AML-193 (cell line): ENCODE measurements at places on chromosomes 6 and 20.
A peak's percentile ranks its signal among the peaks of the same experiment; 100 is the strongest.

DNA sequence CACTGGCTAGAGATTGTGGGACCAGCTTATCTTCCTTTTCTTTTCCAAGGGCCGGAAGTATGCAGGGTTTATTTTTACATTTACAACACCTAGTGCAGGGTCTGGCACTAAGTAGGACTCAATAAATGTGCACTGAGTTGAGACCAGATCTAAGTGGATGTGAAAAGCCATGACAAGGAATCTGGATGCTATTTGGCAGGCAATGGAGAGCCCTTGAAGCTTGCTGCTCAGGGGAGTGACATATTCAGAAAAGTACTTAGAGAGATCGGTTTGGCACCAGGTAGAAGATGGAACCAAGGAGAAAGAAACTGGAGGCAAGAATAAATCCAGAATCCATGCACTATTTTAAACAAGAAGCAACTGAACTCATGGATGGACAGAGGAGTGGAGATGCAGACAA lies 815.8 kb downstream of the MAFB start:
- DNase-seq: no peak

DNA sequence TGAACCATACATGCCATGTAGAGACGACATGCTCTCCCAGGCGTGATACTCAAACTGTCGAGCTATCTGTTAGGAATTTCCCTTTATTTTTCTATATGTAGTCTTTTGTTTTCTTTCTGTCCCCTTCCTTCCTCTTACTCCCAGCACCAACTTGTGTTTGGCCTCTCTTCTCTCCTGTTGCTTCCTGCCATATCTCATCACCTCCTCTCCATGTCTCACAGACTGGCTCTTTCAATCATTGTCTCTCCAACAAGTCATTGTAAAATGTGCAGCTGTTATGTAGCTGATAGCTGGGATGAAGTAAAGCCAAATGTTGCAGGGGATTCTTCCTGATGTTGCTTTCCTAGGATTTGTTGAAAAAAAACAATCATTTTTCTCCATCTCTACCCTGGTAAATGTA lies 234.5 kb downstream of the TMEM242 start:
- no peak for DNase-seq

GRCh38 chr6:48765352-48765961 lies 654.5 kb upstream of the PTCHD4 start:
- peak; percentile 20 for DNase-seq

DNA sequence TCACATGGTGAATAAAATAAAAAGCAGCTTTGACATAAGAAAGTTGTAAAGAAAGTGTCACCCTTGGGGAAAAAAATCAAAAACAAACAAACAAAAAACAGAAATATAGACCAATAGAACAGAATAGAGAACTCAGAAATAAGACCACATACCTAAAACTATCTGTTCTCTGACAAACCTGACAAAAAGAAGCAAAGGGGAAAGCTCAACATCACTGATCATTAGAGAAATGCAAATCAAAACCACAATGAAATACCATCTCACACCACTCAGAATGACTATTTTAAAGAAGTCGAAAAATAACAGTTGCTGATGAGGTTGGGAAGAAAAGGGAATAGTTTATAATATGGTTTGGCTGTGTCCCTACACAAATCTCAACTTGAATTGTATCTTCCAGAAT lies 159.1 kb downstream of the TINAG start:
- no peak for DNase-seq

DNA sequence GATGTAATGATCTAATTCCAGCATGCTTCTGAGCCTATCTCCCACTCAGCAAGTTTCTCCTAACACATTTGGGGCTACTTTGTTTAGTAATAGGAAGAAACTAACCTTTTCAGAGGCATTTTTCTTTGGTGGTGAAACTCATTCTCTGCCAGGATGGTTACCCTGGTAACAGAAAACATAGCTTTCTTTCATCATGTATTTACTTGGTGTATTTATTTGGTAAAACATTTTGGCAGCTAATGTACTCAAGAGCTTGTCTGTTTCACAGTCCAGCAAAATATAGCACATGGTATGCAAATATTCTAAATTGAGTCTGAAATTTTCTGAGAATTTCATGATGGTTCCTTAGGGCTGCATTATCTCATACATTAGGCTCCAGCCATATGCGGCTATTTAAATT lies 100.0 kb downstream of the SLC35B3 start:
- no peak for DNase-seq

DNA sequence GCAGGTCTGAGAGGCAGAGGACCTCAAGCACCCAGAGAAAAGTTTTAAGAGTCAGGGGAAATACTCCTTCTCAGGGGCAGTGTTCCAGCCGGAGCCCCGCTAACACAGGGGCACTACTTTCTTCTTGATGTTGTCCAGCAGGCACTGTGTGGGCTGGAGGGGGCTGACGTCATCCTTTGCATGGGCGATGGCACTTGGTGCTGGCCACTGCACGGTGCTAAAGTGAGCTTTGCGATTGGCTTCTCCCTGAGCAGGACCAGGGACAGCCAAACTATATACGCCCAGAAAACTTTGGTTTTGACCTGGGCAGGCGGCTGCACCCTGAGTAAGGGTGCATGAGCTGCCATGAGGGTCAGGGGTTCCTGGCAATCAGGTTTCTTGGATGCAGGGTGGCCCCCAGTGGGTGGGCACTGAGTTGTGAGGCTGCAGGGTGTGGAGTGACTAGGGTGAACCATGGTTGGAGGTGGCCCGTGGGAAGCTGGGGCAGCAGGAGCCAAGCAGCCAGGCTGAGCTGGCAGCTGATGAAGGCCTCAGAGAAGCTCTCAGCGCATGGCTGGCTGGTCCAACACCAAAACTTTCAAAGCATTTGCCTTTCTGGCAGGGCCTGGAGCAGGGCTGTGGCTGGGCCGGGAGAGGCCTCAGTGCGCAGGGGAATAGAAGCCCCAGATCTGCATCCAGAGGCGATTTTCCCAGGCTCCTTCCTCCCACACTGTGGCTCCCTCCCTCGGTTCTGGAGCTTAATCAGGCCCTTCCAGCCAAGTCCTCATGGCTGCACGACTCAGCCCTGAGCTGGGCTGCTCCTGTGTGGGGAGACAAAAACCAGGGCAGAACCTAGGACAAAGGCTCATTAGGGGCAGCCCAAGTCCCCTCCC lies 18.3 kb downstream of the MRPS18A start:
- DNase-seq: no peak

DNA sequence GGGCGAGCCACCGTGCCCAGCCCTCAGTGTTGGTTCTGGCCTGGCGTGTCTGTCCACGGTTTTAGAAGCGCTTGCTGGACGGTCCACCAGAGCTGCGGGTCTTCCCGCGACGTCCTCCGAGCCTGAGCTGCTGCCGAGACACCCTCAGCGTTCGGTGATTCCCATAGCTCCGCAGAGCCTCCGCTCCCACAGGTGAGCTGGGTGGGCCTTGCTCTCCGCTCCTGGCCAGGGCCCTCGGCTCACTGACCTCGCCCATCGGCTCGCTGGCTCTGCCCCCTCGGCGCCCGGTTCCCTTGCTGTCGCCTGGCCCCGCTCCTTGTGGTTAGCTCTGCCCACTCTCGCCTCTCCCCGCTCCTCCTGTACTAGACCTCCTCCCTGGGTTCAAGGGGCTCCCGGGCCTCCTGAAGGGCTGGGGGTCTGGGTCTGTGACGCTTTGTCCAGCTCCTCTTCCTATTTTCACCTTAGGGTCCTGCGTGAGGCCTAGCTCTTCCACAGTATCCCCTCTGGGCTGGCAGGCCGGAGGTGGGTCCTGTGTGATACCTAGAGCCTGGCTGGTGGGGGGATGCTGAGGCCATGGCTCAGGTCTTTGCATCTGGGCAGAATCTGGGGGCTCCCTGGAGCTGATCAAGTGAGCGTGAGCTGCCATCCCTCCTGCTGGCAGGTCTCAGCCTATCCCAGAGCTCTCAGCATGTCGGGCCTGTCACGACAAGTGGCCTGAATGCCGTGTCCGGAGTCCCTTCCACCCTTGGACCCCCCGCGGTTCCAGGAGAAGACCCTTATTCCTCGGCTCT lies 5.0 kb upstream of the COX4I2 start:
- DNase-seq: no peak
